Muscle of leg (tissue), 16 donors: ENCODE measurements at places on chromosomes 16 and 17. TPM values are rescaled to one million over a fixed set of nuclear protein-coding genes. Genes with fewer than 3 reads are reported as not detected.
A peak's percentile ranks its signal among the peaks of the same experiment; 100 is the strongest.

DNA sequence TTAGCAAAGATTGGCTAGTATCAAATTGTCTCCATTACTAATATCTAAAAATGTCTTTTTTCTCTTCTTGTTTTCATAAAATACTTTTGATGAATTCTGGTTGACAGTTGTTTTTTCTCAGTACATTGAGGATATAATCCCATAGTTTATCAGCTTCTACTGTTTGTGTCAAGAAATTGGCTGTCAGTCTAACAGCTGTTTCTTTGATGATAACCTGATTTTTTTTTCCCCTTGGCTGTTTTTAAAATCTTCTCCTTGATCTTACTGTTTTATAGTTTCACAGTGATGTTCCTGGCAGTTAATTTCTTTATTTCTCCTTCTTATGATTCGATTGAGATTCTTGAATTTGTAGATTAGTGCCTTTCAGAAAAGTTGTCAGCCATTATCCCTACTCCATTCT is 315.3 kb upstream of the PMFBP1 start:
- H3K4me1 ChIP-seq: no peaks in the 10 kb centered on the region
- H3K27me3 ChIP-seq: no peaks in the 10 kb centered on the region
- DNase-seq: no peak
- H3K4me3 ChIP-seq: no peak overlapping the region

NPIPA5 gene
- total RNA-seq: 12.4 TPM

ASPA gene
- 3.8 TPM for total RNA-seq

GRCh38 chr17:81822312-81822637 is 10.8 kb downstream of the MCRIP1 start:
- peak overlapping the region; percentile 71 for H3K27ac ChIP-seq
- no peak overlapping the region for H3K4me3 ChIP-seq
- peaks cover 6% of the 10 kb centered on the region for H3K27me3 ChIP-seq
- no peak for DNase-seq
- peaks cover 17% of the 10 kb centered on the region for H3K4me1 ChIP-seq

- H3K4me1 ChIP-seq: no peaks in the 10 kb centered on the region
- no peak for DNase-seq
- no peak overlapping the region for H3K4me3 ChIP-seq
- no peaks in the 10 kb centered on the region for H3K36me3 ChIP-seq
Observed at GRCh38 chr16:13463619-13464018, 456.3 kb upstream of the ERCC4 start.

DNA sequence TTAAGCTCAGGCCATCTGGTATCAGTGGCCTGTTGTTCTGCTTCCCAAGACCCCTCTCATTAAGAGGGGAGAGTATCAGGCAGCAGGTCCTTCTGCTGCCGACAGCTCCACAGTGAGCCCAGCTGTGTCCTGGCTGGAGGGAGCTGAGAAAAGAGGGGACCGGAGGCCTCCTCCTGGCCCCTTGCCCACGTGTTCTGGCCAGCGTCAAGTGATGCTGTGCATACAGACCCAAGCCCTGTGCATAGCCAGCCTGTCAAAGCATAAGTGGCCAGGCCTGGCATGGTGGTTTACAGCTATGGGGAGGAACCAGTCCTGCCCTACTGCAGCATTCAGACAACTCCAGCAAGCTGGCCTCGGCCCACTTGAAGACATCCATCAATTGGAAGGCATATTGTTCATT is 48.0 kb downstream of the ABCC6 start:
- H3K27ac ChIP-seq: no peak overlapping the region
- peak; percentile 47 for DNase-seq
- H3K4me1 ChIP-seq: no peaks in the 10 kb centered on the region
- H3K4me3 ChIP-seq: no peak overlapping the region
- peaks cover 2% of the 10 kb centered on the region for H3K27me3 ChIP-seq

GRCh38 chr16:50864386-50864785 is 122.5 kb downstream of the CYLD start:
- H3K27ac ChIP-seq: no peak overlapping the region
- DNase-seq: no peak
- no peaks in the 10 kb centered on the region for H3K36me3 ChIP-seq
- H3K4me3 ChIP-seq: no peak overlapping the region
- H3K4me1 ChIP-seq: no peaks in the 10 kb centered on the region
